ENCODE measurements at places on chromosomes 13 and 19. TPM values are rescaled to one million over a fixed set of nuclear protein-coding genes. Genes with fewer than 3 reads are reported as not detected.
A peak's percentile ranks its signal among the peaks of the same experiment; 100 is the strongest.

GRCh38 chr13:107185889-107186288 is 618.0 kb upstream of the ARGLU1 start:
- DNase-seq: no peak

DNA sequence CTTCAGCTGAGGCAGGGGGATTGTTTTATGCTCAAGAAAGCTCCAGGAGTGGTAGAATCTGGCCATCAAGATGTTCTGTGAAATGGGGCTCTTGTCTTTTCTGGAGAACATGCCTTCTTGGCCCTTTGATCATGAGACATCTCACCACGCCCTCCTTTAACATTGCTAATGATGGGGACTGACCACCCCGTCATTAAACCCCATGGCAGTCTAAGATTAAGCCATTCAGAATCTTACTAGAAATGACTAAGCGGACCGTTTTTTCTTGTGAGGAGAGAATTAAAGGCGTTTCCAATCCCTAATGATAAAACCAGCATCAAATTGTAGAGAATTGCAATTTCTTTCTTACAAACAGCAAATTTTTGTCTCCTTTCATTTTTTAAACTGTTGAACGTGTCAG is 89.4 kb downstream of the COL4A2 start:
- DNase-seq: no peak

DNA sequence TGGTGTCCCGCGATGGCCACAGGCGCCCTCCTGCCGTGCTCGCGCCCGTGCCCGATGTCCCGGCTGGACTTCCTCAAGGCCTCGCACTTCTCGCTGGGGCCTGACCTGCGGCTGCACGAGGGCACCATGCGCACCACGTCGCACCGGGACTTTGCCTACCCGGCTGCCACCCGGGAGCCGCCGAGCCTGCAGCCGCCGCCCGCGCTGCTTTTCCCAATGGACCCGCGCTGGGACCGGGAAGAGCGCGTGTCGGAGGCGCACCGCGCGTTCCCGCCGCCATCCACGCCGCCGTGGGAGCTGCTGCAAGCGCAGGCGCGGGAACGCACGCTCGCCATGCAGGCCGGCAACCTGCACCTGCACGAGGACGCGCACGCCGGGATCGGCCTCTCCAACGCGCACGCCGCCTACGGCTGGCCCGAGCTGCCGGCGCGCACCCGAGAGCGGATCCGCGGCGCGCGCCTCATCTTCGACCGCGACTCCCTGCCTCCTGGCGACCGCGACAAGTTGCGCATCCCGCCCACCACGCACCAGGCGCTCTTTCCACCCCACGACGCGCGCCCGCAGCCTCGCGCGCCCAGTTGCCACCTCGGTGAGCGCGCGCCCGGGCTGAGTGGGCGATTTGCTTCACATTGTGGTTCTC is 12.1 kb upstream of the PEX11G start:
- peak; percentile 65 for DNase-seq

GRCh38 chr19:51433043-51433442 is 15.6 kb upstream of the SIGLEC10 start:
- DNase-seq: no peak

- peak; percentile 69 for DNase-seq
Observed at GRCh38 chr19:49106648-49107135, 7.5 kb upstream of the LIN7B start.

DNA sequence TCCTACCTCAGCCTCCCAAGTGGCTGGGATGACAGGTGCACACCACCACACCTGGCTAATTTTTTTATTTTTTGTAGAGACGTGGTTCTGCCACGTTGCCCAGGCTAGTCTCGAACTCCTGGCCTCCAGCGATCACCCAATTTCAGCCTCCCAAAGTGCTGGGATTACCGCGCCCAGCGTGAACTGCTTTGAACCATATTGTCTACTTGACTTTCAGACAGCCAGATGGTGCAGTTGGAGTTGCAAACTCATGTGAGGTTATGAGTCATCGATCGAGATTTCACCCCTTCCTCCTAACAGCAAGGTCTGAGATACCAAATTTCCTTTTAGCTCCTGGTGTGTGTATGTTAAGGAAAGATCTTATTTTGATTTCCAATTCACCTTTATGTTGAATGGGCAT is 2.7 kb downstream of the SLC27A1 start:
- peak; percentile 37 for DNase-seq

GRCh38 chr13:51832471-51833152 is 12.4 kb downstream of the TMEM272 start:
- peak; percentile 21 for DNase-seq

- no peak for DNase-seq
Observed at GRCh38 chr13:83201506-83201905, 680.8 kb downstream of the SLITRK1 start.

DNA sequence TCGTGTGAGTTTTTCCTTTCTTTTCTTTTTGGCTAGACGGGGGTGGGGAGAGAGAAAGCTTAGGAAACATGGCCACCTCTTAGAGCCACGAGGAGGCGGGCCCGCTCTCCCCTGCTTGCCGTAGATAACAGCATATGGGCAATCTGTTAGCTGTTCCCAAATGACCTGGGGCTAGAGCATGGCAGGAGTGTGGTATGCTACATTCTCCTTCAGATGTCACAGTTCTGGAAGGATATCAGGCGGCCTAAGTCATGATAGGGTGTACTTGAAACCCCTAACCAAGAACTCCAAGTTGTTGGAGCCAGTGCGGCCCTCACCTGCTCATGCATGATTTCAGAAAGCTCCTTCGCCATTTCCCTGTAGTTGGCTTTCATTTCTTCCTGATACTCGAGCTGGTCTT is 44.3 kb upstream of the SLC15A1 start:
- no peak for DNase-seq

DNA sequence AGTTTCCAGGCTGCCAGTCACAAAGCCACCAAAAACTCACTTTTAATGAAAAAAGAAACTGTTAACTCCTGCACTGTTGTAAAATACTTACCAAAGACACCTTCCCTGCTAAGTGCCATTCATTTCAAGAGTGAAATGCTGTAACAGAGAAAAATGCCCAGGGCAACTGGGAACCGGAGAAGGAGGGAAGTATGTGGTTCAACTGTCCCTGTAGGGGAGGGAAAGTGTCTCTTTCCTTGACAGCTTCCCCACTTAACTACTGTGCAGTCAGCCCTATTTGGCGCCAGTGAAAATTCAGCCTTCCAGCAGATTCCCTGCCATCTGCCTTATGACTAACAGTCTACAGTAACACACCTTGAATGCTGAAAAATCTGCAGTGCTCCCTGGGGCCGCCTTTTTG is 789.0 kb downstream of the DIAPH3 start:
- no peak for DNase-seq

DNA sequence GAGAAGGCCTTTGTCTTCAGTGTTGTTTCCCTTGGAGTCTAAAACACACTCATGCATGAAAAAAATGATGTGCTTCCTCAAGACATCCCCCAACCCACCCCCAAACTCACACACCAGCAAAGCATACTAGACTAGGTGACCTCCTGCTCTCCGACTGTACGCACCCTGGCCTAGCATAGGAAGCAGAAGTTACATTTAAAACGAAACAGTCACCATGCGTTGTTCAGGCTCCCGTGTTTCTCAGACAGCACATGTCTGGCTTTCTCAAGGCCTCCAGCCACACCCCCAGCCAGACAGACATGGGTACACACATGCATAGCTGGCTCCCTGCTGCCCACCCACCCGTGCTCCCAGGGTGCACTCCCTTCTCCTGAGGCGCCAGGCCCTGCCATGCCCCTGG is 28.7 kb upstream of the C1QTNF9 start:
- DNase-seq: no peak

The PRKACA gene
- 46.2 TPM for polyA plus RNA-seq
